ENCODE measurements at places on chromosomes 2 and 18.

DNA sequence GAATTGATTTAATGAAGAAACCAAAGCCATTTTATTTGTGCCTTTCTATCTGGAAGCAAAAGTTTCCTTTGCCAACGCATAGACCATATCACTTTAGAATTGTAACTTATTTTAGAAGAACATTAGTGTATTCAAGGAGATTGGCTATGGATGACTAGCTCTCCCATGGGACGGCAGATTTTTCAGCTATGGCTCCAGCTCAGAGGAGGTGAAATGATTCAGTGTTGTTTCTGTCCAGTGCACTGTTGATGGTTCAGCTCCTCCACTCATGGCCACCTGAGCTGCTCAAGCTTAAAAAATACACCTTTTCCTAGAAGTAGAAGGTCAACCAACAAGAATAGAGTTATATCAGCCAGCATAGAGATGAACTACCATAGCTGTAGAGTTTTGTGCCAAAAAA lies 1597.5 kb upstream of the PIK3C3 start:
- no peak for DNase-seq

DNA sequence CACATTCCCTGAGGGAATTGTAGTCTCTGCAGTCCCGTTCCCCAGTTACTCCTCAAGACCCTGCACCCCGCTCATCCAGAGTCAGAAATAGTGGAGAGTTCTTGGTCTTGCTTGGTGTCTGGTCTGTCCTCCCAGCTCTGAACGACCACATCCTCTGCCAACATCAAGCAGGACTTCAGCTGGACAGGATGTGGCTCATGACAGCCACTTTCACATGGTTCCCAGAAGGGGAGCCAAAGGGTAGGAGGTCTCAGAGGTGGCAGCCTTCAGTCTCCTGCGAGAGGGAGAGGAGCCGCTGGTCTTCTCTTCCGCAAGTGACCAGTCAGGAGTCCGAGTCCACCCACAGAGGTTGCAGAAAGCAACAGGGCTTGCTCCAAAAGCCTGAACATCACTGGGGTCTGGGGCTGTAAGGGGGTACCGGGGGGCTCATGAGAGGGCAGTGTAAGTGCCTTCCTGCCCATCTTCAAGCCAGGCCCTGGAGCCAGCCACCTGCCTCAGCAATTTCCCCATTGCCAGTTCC lies 29.8 kb downstream of the B3GNT7 start:
- no peak for DNase-seq

GRCh38 chr2:32011485-32011960 lies 715 bp upstream of the MEMO1 start:
- DNase-seq: no peak

DNA sequence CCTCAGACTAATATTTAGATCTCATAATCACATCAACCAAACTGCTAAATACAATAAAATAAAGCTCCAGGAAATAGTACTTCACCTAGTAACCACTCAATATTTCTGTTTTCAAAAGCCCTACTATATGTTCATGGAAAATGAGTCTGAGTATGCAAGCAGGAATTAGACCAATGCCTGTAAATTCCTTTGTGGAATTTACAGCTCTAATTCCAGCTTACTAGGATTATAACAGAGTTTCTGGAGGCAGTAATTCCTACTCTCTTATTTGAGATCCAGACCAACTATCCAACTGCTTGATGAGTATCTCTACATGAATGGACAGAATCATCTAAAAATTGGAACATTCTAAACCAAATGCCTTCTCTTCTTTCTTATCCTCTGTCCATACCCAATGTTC lies 11.6 kb downstream of the CDKL4 start:
- DNase-seq: no peak

DNA sequence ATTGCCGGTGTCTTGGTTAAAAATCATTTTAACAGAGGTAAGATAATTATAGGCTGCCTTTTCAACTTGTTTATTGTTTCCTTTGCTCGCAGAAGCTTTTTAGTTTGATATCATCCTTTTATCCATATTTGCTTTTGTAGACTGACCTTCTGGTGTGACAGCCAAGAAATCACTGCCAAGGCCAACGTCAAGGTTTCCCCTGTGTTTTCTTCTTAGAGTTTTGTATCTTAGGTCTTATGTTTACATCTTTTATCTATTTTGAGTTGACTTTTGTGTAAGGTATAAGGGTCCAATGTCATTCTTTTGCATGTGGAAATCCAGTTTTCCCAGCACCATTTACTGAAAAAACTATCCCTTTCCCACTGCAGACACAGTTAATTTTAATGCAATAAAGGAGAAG lies 129.0 kb upstream of the ZFP36L2 start:
- no peak for DNase-seq

GRCh38 chr2:231228223-231228622 lies 29.8 kb downstream of the ARMC9 start:
- DNase-seq: no peak

DNA sequence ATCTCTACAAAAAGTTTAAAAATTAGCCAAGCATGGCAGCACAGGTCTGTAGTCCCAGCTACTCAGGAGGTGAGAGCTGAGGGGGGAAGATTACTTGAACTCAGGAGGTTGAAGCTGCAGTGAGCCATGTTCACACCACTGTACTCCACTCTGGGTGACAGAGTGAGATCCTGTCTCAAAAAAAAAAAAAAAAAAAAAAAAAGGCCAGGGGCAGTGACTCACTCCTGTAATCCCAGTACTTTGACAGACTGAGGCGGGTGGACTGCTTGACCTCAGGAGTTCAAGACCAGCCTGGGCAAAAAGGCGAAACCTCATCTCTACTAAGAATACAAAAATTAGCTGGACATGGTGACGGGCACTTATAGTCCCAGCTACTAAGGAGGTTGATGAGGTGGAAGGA lies 37.0 kb downstream of the PUM2 start:
- DNase-seq: no peak

DNA sequence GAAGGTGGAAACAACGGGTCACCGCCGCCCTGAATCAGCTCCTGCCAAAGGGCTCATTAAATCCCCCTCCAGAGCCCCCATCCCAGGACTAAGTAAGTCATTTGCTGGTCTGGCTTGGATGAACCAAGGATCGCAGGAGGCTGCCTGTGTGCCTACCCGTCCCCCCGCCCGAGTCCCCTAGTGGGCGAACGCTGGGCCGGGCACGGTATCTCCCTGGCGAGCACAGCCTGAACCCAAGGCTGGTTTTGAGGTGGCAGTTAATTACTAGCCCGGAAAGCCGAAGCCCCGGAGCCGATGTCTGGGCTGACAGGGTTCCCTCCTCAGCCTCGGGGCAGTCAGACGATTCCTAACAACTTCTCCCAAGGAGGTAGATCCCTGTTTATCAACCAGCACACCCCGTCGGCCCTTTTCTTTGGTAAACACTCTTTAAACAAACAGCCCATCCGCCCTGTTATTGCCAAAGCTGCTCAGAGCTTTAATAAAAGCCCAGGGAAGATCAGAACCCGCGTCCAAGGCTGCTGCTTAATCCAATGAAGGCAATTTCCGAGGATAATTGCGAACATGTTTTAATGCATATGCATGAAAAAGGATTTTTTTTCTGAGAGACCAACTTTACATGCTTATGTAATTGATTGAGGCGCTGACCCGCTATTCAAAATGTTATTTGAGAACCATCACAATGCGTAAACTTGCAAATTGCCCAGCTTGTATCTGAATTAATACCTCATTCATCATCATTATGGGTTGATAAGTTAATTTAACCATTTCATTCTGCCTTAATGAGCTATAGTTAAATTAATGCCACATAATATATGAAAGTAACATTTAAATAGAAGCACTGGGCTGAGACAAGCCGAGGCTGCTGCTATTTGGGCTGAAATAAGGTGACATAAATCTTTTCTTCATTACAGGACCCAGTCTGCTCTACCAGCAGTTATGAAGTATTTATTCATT lies 10.5 kb downstream of the EVX2 start:
- DNase-seq: no peak

DNA sequence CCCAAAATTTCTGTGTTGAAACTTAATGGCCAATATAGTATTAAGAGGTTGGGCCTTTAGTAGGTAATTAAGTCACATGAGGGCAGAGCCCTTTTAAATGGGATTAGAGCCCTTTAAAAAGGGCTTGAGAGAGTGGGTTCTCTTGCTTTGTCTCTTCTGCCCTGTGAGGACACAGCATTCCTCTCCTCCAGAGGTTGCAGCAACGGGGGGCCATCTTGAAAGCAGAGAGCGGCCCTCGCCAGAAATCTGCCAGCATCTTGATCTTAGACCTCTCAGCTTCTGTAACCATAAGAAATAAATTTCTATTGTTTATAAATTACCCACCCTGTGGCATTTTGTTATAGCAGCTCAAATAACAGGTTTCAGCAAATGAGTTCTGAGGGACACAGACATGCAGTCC lies 305.0 kb upstream of the LRP1B start:
- DNase-seq: no peak

- no peak for DNase-seq
These were observed 25.5 kb downstream of the VRK2 start for GRCh38 chr2:58072102-58072501.

GRCh38 chr2:100009743-100010142 lies 132.6 kb downstream of the AFF3 start:
- DNase-seq: no peak

GRCh38 chr2:192901446-192901845 lies 706.7 kb upstream of the TMEFF2 start:
- DNase-seq: no peak

GRCh38 chr2:119441376-119442225 lies 9.9 kb downstream of the TMEM37 start:
- DNase-seq: no peak

DNA sequence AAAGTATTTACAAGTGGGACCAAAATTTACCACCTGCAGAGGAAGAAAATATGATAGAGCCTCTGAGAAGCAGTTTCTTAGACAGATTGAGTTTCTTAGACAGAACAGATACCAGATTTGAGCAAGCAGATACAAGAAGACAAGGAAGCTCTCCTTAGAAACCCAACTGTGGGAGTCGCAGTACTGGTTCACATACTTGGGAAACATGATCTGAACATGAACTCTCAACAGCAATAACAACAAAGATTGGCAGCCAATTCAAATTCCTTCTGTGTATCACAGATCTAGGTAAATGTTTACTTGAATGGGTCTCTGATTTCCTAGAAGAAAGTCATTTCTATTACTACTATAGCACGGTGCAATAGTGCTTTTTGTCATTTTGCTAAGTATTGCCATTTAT lies 82.1 kb downstream of the OLA1 start:
- DNase-seq: no peak

- DNase-seq: no peak
These were observed 322.2 kb downstream of the ETAA1 start for GRCh38 chr2:67719351-67719750.

- DNase-seq: no peak
These were observed 162.9 kb upstream of the AGAP1 start for GRCh38 chr2:235330775-235331451.

GRCh38 chr2:167842047-167842446 lies 405.3 kb downstream of the STK39 start:
- DNase-seq: no peak

DNA sequence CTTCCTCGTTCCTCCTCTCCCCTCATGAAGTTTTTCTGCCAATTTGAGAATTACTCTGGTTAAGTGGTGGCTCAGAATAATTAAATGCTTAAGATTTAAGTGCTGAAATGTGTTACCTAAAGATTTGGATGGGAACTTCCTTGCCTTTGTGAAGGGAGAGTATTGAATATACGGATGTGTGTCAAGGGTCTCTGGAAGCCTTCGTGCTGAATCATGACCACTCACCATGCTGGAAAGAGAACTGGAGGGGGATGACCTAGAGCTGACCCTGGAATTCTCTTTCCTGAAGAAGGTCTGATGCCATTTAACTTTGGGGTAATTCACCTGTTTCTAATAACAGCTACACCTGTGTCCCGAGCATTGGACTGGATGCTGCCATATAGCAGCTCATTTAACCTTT lies 2.2 kb downstream of the MOCOS start:
- no peak for DNase-seq

DNA sequence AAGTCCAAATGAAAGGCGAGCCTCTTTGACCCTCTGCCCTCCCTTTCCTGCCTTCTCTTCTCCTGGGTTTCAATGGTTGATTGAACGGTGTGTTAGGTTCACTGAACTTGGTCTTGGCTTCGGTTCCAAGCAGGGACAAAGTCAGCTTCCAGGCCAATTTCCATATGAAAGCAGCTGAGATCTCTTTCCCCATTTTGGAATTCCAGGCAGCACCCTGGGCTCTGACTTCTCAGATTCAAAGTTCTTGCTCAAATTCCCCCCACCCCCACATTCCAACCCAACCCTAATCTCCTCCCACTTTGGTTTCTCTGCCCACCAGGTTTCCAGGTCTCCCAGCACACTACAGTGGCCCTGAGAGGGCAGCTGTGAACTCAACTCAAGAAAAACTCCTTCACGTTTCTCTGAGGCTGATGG lies 231.0 kb downstream of the INSIG2 start:
- no peak for DNase-seq

DNA sequence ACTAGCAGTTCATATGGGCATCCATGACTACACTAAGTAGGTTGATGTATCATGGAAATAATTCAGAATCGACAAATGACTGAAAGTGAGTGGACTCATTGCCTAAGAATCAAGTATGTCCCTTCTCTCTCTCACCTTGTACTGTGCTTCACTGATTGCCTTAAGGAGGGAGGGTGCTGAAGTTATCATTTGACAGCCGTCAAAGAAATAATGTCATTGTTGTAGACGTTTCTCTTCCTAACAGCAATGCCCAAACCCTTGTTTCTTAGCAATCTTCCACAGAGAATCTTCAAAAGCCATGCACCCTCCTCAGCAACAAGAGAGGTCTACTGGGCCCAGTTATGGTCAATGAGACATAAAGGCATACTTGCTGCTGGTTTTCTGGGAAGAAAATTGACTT lies 785.0 kb downstream of the SUCLG1 start:
- no peak for DNase-seq

GRCh38 chr2:213259266-213259665 lies 25.0 kb upstream of the SPAG16 start:
- no peak for DNase-seq

Data from activated CD8-positive, alpha-beta memory T cell treated with anti-CD3 and anti-CD28 coated beads for 24 hours (primary cell).